ENCODE measurements at places on chromosomes 5 and 9.

DNA sequence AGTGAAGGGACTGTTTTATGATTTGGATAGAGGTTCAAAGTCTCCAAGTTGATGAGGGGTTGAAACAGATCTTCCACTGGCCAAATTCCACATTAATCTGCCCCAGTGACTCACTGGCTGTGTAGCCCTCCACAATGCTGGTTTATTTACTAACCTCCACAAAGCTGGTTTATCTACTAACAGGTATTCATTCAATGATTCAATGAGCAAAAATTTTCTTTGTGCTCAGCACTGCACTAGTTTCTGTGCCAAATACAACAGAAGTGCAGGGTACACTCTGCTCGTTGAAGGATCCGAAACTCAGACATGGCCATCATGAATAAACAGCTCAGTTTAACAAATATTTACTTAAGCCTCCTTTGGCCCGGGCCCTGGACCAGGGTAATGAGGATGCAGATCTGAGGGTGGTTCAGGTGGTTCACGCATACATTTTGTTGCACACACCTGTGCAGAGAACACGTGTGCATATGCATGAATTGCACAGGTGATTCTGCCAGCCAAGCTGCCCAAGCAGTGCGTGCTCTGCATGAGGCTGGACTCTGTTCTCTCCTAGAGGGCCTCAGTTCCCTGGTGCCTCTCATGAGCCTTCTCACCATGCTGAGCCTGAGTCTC lies 71.0 kb downstream of the SH3PXD2B start:
- no peak for DNase-seq

DNA sequence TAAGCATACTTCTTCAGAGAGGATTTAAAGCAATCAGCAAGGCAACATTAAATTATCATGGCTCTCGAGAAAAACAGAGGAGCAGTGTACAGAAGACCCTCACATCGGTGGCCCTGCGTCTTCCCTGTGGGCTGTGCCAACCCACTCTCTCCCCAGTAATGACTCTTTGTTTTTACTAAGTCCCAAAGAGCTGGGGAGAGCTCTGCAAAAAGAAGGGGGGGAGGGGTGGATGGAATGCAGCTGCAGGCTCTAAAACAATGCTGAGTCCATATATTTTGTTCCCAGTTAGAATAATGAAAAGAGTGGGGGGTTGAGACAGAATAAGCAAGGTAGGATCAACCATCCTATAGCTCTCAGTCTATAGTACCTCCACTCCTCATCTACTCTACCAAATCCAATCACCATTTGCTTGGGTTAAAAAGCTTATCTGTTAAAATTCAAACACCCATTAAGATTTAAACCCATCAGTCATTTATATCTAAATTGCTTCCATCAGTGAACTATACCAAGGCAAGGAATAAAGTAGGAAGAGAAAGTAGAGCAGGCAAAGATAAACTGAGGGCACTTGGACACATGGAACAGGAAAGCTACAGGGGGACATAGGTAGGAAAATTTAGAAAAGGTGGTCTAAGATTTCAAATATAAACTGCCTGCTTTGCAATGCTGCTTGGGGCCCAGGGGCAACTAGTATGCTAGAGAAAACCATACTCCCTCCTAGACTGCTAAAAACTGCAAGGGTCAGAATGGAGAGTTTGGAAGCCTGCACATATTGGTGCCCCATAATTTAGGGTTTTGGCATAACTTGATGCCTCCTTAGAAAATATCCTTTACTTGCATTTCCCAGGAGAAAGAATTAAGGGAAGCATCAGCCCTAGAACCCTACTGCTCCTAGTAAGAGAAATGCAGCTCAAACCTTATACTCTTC lies 20.6 kb downstream of the ELL2 start:
- no peak for DNase-seq

DNA sequence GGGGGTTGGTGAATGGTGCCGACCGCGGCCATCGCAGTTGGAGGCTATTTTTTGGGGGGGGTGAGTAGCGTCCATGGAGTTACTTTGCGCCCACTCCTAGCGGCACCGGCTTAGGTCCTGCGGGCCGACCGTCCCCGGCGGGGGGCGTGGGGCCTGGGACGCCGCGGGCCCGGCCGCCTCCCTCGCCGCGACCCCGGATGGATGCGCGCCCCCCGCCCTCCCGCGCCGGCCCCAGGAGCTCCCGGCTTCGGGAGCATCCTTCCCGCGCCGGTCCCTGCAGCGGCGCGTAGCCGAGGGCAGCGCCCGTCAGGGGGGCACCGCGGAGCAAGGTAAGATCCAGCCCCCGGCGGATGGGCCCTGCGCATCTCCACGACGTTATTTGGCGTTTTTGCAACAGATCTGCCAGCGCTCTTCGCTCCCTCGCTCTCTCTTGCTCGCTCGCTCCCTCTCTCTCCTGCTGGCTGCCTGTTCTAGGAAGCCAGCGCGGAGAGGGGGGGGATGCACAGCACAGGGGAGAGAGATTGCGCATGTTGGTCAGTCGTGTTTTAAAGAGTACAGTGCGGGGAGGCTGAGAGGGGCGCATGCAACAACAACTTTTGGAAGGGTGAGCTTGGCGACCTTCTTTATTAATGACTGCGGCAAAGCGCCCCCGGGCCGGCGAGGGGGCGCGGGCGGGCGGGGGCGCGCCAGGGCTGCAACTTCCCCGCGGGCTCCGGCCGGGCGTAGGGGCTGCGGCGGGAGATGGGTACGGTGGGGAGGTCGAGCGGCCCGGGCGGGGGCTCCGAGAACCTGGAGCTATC lies 413 bp downstream of the JADE2 start:
- peak; percentile 68 for DNase-seq

DNA sequence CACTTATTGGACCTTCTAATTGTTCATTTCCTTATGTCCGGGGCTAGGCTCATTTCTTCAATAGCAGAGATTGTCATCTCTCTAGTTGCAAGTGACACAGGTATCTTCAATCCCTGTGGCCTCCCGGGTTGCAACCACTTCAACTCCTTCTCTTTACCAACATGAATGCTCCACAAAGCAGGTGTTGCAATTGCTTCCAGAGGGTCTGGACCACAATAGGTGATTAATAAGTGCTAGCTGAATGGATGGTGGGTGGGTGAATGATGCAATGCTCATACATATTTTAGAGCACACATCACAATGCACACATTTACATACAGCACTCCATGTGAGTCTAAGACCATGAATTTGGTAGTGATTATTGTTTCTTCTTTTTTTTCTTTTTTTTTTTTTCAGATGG lies 2.6 kb downstream of the CEMIP2 start:
- DNase-seq = no peak

DNA sequence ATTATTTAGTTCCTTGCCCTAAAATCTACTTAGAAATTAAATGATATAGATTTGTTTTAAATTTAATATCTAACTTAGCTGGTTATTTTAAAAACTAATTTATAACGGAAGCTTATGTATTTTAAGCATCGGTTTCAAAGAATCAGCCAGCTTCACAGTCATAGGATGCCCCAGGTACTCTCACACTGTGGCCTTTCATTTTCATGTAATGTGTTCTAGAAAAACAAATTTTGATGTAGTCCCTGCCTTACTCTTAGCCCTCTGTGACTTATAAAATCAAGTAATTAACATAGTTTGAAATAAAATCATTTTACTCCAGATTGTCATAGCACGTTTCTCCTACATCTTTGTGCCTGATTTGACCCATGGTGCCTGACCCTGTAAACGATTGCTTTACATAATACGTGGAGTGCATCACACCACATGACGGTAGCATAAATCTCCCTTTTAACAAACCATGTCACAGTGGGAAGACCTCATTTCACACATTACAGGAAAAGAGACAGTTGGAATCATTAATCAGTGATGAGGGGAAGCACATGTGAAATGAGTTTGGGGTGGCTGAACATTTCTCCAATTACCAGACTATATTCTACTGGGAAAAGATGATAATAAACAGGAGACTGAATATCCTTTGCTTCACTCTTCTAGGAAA lies 731.5 kb upstream of the CDH9 start:
- no peak for DNase-seq
